ENCODE measurements at places on chromosomes 2 and 18. TPM values are rescaled to one million over a fixed set of nuclear protein-coding genes. Genes with fewer than 3 reads are reported as not detected.
A peak's percentile ranks its signal among the peaks of the same experiment; 100 is the strongest.

GRCh38 chr18:12098374-12098773, 4.7 kb downstream of the ANKRD62 start:
- no peak for DNase-seq

GRCh38 chr2:220670511-220670910, 901.6 kb downstream of the EPHA4 start:
- no peak for DNase-seq

PRKAG3 gene
- polyA plus RNA-seq = 44.4 TPM

- no peak for DNase-seq
These were observed 339.4 kb upstream of the TNP1 start for GRCh38 chr2:217199255-217199630.

GRCh38 chr2:236196366-236196765, 28.2 kb upstream of the GBX2 start:
- no peak for DNase-seq

- no peak for DNase-seq
These were observed 64.2 kb upstream of the TMEM17 start for GRCh38 chr2:62569907-62570841.

GRCh38 chr2:54803783-54804751, 80.6 kb downstream of the EML6 start:
- no peak for DNase-seq

SFTPB gene
- polyA plus RNA-seq = 0.08 TPM

GRCh38 chr2:19801367-19802080, 100.3 kb downstream of the TTC32 start:
- DNase-seq = peak; percentile 56

GRCh38 chr2:191243154-191243553, 2.0 kb upstream of the MYO1B start:
- DNase-seq = no peak

DNA sequence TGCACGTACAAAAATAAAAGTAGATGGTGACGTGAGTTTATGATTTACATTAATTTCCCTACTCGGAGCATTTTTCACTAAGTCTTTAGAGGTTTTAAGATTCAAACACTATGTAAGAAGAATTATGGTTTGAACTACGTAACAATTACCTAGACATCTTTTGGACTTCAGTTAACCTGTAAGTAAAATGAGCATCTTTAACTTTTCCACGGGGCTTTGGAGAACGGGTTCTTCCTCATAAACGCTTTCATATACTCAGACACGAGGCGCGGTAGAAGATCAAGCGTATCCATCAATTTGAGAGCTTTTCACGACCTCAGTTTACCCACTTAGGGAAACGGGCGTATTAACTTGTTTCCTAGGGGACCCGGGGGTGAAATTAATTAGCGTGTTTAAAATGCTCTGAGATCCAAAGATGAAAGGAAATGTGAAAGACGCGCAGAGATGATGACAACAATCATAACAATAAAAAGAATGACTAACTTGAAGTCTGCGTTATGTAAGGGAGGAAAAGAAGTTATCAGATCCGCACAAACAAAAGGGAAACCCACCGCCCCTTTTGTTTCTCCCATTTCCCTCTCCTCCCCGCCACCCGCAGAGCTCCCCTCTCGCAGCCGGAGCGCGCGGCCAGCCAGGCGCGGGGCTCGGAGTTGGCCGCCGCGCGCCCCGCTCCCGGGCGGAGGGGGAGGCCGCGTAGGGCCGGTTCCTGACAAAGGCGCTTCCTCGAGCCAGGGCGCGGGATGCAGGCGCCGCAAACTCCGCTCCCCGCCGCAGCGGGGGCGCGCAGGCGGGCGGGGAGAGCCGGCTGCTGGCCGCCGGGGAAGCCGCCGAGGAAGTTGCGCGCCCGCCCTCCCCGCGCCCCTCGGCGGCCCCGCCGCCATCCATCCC, 807 bp downstream of the PELI1 start:
- DNase-seq = peak; percentile 68

DNA sequence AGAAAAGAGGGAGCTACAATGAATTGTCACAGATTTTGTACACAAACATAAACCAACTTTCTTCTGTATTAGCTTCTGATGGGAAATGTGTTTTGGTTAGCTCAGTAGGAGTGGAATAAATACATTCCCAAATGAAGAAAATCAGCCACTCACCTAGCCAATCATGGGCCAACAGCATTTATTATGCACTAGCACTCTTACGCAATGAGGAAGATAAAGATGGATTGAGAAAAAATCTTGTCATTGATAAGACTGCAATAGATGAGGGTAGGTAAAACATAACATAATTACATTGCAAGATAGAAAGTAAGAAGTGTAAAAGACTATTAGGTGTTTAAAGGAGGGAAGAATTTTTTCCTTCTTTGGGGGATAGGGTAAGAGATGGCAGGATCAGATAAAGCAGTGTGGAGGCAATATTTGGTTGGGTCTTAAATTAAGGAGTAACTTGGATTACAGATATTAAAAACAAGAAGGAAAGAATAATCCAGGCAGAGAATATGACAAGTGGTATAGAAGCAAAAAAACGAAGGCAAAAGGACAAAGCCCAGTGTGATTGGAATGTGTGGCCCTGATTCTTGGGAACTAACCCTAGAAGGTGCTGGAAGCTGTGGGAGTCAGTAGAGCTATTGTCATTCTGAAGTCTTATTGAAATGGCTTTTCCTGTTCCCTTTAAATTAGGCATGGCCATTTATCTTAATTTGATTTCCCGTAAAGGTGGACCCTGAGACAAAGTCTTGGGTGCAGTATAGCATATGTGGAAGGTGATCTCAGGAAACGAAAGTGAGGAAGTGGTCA, 208.4 kb upstream of the MEX3C start:
- no peak for DNase-seq

GRCh38 chr2:127072970-127073369, 34.0 kb downstream of the BIN1 start:
- DNase-seq = no peak

DNA sequence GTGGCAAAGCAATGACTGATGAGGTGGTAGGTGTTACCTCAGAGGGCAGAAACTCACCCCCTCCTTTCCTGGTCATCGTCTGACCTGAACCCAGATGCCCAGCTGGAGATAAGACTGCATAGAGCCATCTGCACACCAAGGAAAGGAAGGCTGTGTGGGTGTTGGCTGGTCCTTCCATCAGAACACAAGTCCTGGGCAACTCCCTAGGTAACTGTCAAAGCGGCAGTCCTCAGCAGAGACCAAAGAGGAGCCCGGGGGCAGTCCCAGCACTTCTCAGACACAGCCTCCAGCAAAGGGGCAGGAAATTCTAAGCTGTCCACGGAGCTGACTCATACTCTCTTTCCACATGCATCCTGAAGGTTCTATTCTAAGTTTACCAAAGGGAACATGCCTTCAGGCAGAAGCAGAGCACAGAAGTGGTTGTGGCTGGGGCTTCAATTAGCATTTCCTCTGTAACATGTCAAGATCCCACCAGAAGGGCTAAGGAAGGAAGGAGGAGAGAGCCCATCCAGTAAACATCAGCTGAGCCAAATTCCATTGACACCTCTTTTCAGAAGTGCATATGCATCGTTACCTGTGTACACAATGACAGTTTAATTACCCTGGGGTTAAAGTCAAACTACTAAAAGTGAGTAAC, 54.7 kb downstream of the SPRED2 start:
- DNase-seq = no peak

All from hindlimb muscle (tissue), 1 donor.